ENCODE measurements at places on chromosomes 4 and X.

DNA sequence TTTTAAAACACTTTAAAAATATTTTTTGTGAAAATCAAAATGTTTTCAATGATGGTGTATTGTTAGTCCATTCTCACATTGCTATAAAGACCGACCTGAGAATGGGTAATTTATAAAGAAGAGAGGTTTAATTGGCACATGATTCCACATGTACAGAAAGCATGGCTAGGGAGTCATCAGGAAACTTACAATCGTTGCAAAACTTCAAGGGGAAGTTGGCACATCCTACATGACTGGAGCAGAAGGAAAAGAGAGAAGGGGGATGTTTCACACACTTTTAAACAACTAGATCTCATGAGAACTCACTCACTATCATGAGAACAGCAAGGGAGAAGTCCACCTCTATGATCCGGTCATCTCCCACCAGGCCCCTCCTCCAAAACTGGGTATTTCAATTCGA lies 110.7 kb downstream of the TMEM47 start:
- no peaks in the 10 kb centered on the region for H3K36me3 ChIP-seq
- DNase-seq: no peak
- no peaks in the 10 kb centered on the region for H3K4me1 ChIP-seq

DNA sequence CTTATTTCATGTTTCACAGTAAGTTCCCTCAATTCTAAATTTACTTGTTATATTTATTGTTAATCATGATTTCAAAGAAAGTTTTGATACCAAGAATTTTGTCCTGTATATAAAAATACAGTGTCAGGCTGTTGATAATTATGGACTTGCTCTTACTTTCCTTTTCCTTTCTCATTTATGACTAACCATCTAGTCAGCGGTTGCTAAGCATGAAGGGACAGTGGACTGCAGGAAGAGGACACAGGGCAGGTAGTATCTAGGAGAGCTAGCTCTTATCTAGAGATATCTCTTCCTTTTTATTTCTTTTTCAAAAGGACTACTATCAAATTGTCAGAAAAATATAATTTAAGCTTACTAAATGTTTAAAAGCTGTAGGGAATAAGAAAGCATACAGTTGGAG lies 1.6 kb downstream of the OPRPN start:
- DNase-seq: no peak
- H3K4me1 ChIP-seq: no peaks in the 10 kb centered on the region
- no peak overlapping the region for H3K4me3 ChIP-seq
- H3K36me3 ChIP-seq: no peaks in the 10 kb centered on the region
- no peaks in the 10 kb centered on the region for H3K27me3 ChIP-seq

DNA sequence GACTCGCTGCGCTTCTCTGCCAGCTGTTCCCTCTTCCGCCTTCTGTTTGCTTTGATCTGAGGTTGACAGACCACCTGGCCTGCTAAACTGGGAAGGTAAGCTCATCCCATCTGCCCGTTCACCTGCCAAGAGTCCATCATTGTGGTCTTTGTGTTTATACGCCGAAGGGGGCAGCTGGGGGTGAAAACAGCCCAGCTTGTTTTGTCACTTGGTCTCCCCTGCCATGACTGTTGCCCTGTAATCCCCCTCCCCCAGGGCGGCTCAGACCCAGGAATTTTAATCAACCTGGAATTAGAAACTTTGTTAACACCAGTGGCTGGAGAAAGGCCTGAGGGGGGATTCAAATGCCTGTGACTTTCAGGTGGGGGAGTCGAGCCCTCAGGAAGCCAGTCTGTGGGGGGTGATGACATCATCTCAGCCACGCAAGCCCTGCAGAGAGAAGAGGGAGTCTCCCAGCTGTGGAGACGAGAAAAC lies 333.3 kb downstream of the BCOR start:
- DNase-seq: no peak
- no peak overlapping the region for H3K27ac ChIP-seq
- peaks cover 4% of the 10 kb centered on the region for H3K4me1 ChIP-seq
- H3K36me3 ChIP-seq: no peaks in the 10 kb centered on the region
- H3K4me3 ChIP-seq: no peak overlapping the region
- no peaks in the 10 kb centered on the region for H3K27me3 ChIP-seq

GRCh38 chr4:57154191-57154590 lies 44.0 kb upstream of the IGFBP7 start:
- no peaks in the 10 kb centered on the region for H3K27me3 ChIP-seq
- H3K27ac ChIP-seq: no peak overlapping the region
- H3K36me3 ChIP-seq: no peaks in the 10 kb centered on the region
- no peak for DNase-seq
- no peaks in the 10 kb centered on the region for H3K4me1 ChIP-seq
- H3K4me3 ChIP-seq: no peak overlapping the region

- H3K4me3 ChIP-seq: no peak overlapping the region
- no peak overlapping the region for H3K27ac ChIP-seq
- no peaks in the 10 kb centered on the region for H3K36me3 ChIP-seq
Observed at GRCh38 chr4:77240469-77241066, 83.6 kb downstream of the CCNG2 start.
